Body of pancreas (tissue), 4 donors: ENCODE measurements at places on chromosomes 7 and 10.

- no peak for DNase-seq
Observed at GRCh38 chr10:71084818-71085126, 127.6 kb upstream of the UNC5B start.

GRCh38 chr7:120402801-120403200 is 129.8 kb downstream of the KCND2 start:
- DNase-seq = no peak

DNA sequence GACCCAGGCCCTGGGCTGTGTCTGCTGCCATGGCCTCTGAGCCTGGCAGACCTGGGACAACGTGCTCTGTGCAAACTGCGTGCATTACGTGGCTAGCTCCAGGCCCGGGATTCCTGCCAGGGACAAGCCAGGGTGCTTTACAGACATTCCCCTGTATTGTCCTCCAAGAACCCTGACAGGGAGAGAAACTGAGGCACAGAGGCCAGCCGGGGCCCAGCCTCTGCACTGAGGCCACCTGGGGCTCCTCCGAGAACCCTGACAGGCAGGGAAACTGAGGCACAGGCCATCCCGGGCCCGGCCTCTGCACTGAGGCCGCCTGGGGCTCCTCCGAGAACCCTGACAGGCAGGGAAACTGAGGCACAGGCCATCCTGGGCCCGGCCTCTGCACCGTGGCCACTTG is 64.9 kb downstream of the CFAP46 start:
- no peak for DNase-seq

DNA sequence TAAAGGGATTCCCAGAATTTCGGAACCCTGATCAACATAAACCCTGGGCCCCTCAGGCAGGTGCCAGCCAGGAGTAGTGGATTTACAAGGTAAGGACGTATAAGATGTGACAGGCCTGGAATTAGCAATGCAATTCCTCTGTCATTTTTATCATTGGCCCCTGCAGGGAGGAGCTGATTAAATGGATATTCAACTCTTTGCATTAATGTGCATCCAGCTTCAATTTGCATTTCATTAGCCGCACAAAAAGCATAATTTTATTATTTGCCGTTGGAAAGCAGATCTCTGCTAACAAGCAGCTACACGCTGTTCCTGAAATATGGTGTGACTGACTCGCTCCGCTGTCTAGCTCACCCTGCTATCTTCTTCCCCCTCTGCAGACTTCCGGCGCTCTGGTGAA is 195.8 kb downstream of the RPS24 start:
- DNase-seq = no peak

- no peak for DNase-seq
Observed at GRCh38 chr7:79520543-79520942, 67.1 kb upstream of the MAGI2 start.

GRCh38 chr10:77325233-77325537 is 312.4 kb downstream of the KCNMA1 start:
- DNase-seq = peak; percentile 62

DNA sequence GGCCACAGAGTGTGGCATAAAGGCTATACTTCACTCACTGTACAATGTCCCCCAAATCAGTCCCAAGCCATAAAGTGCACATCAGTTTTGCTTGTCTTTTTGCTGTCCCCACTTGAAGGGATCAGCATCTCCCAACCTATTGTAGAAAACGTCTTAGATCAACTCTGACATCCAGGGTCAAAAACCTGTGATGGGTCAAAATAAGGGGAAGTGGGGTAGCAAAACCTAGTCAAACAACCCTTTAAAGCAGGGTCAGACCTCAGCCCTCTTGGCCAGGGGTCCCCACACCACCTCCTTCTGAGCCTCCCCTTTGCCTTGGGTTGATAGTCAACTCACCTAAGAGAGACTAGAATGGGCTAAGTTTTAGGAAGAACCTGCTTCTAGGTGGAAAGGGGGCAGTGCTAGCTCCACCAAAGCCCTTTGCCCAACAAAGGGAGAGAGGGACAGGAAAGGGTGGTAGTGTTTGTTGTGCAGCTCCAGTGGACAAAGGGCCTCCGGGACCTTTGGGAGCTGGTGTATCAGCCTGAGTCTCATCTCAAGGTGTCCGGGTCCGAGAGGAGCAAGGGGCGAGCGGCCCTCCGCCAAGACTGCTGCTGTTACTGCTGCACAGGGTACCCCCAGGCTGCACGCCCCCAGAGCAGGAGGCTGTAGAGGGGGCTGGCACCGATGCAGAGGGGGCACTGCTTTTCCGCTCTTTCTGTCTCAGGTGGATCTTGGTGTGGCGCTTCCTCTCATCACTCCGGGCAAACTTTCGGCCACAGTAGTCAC is 3.3 kb downstream of the EGR2 start:
- no peak for DNase-seq

DNA sequence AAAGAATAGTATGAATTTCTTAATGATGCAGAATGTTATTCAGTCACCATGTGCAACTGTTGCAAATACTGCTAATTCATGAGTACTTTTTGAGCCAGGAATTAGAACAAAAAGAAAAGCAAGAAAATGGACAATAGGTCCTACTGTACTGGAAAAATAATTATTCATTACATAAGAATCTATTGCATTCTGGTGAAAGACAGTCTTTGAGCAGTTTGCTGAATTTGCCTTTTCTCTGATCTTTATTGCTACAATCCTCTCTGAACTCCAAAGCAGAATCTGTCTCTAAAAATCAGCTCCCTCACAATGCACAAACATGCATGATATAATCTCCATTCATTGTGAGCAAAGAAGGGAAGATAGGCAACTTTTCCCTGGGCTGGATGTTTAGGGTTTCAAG is 12.8 kb downstream of the IFIT2 start:
- no peak for DNase-seq

DNA sequence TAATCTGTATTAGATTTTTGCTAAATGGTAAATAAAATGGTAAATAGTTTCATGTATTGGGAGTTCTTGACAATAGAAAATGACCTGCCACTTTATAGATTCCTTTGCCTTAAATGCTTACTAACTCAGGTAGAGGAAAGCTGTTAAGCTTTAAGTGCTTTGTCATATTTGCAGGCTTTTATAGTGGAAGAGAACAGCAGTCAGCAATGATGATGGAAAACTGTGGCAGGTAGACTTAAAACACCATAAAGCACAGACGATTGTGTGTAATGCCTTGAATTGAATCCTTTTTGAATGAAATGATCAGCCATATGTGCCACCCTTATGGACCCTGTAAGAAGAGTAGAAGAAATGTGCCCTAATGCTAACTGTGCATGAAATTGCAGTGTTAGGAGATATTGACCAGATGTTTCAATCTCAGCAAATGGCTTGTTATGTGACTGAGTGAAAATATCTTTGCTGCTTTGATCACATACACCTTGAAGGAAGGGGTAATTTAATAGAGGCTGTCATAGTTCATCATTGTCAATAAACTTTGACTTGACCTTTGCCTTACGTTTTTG is 230.4 kb downstream of the ADK start:
- DNase-seq = no peak

DNA sequence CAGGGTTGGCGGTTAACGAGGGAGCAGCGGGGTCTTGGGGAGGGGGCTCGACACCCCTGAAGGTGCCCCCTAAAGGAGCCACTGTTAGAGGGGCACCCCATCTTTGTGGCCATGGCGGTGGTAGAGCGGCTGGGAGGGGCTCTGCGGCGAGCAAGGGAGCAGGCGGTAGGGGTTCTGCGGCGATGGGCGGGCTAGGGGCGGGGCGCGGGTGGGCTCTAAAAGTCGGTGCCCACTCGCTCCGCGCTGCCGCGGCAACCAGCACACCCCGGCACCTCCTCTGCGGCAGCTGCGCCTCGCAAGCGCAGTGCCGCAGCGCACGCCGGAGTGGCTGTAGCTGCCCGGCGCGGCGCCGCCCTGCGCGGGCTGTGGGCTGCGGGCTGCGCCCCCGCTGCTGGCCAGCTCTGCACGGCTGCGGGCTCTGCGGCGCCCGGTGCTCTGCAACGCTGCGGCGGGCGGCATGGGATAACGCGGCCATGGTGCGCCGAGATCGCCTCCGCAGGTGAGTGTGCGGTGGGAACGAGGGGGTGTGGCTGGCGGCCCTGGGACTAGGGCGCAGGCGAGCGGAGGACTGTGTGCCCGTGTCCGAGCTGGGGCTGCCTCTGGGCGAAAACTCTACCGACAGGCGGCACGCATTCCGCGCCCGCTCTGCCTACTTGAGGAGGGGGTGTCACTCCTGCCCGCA is at the start of gene MEST:
Gene MEST (plus strand): TSS at position 245 of the 682 bp plus-strand sequence. CDS start 229 bp downstream, at position 474.
- peak; percentile 54 for DNase-seq

DNA sequence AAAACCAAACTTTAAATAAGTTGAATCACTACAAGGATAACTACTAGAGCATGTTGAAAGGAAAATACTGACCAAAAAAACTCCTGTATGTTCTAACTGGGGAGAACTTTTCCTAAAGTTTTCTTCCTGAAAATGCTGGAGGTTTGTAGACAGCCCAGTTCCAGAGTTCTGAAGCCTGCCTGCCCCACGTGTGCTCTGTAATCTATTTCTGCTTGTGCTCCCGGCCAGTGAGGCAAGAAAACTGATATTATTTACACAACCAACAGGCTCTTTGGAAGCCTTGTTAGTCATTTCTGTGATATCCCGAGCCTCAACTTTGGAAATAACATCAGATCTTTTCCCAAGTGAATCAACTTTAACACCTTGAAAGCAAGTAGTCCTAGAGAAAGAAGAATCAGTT is 46.7 kb downstream of the ZFAND4 start:
- DNase-seq = peak; percentile 25

DNA sequence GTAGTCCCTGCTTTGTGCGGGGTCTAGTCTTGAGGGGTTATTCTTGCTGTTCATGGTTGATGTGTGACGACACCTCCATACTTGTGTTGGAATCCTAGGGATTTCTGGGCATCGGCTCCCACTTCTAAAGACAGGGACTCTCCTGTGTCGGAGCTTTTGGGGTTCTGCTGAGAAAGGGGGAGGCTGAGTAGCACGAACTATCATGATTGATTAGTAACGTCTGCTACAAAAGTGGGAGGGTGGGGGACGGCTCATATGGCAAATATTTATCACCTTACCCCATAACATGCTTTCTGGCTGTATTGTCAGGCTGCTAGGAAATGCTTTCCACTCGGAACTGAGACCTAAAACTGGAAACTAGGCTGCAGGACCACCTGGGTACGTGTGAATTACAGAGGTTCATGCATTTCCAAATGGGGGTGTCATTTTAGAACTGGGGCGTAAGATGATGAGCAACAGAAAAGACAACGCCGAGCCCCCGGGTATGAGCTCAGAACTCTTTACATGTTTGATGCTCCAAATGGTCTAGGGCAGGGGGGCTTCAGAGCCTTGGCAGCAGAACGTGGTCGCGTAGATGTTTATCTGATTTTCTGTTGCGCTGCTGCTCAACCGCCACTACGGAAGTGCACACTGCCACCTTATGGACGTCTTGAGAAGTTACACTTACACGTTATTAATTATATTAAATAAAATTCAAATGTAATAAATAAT is 15.1 kb upstream of the NME8 start:
- DNase-seq = peak; percentile 36

DNA sequence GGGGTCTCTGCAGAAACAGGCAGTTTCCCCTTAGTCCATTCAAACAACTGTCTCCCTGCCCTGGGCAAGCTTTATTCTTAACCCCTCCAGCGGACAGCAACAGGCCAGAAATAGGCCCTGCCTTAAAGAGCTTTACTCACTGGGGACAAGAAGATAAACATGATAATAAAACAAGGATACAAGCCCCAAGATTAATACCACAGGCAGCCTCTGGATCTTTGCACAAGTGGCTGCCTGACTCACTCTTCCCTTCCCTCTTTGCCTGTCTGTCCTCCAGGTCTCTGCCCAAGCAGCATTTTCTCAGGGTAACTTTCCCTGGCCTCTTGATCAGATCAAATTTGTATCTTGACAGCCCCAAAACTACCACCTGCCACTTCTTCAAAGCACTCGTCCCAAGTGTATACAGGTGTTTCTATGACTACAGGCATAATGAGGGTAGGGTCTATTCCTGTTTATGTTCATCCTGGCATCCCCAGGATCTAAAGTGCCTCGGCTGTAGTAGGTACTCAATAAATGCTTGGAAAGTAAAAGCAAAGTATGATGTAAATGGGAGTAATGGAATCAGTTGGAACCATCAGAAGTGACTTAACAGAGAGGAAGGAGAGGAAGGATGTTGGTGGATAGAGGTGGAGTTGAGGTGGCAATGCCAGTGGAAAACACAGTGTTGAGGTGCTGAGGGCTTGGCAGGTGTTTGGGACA is 7.0 kb upstream of the CAMK2G start:
- DNase-seq = no peak

GRCh38 chr7:927031-927671 is 27.3 kb downstream of the ADAP1 start:
- DNase-seq = peak; percentile 4

GRCh38 chr10:127922206-127922605 is 15.3 kb downstream of the PTPRE start:
- DNase-seq = no peak

GRCh38 chr10:123636598-123637325 is 29.4 kb upstream of the GPR26 start:
- no peak for DNase-seq

DNA sequence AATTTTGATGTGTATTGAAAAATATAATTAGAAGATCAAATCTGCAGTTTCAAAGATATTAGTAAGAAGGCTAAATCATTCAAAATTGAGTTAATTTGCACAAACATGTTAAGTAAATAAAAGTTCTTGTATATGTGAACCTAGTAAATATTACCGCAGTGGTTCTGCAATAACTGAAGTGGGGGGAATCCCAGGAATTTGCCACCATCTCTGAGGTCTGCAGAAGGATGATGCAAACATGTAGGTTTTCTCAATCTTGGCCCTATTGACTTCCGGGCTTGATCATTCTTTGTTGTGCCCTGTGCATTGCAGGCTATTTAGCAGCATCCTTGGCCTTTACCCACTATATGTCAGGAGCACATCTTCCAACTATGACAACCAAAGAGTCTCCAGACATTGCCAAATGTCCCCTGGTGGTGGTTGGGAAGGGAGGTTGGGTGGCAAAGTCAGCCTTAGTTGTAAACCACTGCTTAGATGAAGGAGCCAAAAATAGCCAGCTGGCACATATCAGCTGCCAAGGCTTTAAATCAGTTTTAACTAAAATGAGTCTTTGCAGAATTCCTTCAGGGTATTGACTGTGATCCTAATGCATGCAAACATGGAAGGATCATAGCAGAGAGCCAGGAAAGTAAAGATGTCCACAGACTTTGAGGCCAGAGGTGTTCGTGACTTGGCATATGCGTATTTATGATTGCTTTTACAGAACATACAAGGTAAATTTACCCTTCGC is 146.3 kb downstream of the TRIL start:
- no peak for DNase-seq

DNA sequence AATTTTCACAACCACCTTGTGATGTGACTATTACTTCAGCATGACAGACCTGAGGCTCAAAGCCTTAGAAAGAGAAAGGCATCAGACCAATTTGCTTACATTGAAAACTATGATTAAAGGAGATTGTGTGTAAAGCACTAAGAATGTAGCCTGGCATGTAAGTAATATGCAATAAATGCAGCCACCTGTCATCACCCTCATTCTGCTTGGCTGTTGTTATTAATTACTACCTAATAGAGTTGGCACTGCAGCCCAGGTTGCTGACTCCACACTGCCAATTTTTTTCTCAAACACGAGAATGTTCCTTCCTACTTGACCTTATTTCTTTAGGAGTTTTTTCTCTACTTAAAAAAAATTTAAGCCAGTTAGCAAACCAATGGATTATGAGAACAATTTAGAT is 61.2 kb upstream of the NPVF start:
- DNase-seq = no peak
